ENCODE measurements at places on chromosomes 5 and 9.

DNA sequence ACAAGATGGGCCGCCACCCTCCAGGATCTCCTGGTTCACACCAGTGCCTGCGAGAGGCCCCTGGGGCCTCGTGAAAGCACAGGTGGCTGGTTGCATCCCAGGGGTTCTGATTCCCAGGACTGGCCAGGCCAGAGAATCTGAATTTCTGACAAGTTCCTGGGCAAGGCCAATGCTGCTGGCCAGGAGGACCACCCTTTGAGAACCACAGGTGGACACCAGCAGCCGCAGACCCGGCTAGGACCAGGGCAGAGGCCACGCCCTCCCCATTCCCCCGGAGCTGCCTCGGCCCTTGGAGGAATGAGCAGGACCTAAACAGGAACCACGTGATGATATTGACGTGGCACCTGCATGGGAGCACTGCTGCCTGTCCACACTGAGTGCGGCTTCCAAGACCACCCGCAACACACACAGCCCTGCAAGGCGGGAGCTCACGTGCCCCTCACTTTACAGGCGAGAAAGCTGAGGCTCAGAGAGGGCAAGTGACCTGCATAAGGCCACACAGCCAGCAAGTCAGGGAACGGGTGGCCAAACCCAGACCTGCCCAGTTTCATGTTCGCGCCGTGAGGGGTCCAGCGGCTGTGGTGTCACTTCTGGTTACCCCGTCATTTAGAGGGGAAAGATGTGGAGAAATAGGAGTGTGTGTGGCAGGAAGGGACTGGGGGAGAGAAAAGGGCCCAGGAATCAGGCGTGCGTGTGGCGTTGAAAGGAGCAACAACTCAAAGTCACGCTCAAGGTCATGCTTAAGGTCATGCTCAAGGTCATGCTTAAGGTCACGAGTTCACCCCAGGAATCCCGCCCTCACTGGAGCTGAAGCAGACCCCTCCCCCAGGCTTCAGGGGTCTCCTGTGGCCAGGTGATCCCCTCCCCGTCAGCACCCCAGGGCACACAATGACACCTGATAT is 105.9 kb upstream of the IER5L start:
- no peak for DNase-seq

DNA sequence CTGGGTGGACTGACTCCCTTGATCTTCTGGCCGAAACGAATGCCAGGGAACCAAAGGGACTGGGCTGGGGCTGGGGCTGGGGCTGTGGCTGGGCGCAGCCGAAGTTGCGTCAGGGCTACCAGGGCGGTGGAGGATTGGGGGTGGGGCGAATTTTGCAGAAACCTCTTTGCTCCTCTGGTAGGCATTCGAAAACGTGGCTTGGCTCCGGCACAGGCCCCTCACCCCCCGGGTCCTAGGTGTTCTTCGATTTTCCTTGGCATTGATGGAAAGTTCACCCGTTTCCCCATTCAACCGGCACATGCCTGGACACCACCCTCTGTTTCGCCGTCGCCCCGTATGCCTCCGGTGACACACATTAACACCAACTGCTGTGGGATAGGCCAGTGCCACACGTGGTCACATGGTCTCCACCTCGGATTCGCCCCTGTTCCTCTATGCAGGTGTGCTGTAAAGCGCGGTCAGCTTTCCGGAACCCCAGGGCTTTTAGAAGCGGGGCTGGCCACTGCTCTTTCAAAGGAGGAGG is 477.1 kb downstream of the SPATA31A7 start:
- DNase-seq, result no peak

DNA sequence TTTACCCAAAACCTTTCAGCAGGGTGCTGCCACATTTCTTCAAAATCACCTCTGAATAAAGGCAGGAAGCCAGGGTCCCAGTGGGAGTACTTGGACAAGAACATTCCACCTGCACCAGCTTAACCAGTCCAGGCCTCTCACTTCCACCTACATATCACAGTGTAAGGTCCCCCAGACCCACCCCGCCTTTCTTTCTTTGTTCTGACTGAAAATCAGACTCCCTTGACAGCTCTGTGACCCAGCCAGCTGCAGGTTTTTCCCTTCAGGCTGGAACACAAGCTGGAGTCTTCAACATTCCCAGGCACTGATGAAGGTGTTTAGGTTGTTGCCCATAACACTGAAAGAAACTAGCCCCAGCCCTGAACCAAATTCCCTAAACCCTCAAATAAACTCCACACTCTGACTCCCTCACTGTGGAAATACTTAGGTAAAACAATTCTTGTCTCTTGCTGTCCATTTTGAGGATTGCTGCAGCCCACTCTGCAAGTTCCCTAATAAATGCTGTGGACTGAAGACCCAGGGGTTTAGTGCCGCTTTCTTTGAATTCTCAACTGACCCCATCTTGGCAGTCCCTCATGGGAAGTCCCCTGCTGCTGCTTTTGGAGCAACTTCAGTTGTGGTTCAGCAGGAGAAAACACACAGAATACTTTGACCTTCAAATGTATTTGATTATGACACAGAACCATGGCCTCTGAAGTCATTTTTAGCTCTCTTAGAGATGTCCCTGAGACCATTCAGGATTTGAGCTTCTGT is 24.8 kb downstream of the P4HA2 start:
- no peak for DNase-seq

GRCh38 chr5:87733897-87734296 is 321.2 kb upstream of the CCNH start:
- DNase-seq, result no peak

GRCh38 chr9:133532937-133533668 is 1.4 kb upstream of the ADAMTSL2 start:
- DNase-seq, result peak; percentile 71

DNA sequence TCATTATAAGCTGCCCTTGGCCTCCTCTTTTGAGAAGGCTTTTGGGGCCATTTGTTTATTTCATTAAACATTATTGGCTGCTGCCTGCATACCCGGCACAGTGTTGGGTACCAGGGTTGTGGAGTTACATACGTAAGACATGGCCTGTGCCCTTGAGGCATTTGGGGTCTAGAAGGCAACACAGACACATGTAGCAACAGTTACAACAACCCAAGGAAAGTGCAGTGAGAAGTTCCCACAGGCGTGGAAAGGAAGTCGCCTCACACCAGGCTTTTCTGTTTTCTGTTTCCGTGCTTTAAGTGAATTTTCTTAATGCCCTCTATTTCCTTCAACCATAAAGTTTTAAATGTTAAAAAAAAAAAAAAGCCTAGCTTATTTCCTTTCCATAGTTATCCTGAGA is 47.4 kb downstream of the GALNT10 start:
- DNase-seq, result no peak

DNA sequence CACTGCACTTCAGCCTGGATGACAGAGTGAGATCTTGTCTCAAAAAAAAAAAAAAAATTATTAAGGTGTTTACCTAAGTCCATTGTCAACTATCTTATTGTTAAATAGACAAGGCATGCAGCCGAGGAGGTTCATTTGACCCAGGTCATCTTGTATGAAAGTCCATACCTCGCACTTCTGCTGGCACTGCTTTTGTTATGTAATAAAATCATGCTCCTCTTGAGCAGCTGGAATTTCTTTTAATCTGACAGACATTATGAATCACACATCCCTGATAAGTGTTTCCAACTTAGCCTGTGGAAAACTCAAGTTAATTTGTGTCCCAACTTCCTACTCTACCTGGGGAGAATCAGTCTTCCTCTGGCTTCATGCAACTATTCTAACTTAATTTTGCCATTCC is 315.6 kb upstream of the KLF4 start:
- no peak for DNase-seq

DNA sequence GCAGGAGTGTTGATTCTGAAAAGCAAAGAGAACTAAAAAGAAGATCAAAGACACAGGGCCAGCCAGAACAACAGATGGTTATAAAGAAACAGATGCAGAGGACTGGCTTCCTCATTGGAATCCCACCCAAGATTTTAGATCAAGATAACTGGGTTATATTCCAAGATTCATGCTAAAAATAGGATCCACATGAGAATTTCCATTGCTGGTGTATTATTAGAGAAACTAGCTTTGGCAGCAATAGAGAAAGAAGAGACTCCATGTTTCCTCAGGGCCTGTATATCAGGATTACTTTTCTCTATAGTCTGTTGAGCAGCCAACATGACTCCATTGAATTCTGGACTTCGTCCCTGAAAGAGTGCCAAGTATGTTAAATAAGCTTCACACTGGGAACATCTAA is 367.3 kb downstream of the TUSC1 start:
- no peak for DNase-seq

DNA sequence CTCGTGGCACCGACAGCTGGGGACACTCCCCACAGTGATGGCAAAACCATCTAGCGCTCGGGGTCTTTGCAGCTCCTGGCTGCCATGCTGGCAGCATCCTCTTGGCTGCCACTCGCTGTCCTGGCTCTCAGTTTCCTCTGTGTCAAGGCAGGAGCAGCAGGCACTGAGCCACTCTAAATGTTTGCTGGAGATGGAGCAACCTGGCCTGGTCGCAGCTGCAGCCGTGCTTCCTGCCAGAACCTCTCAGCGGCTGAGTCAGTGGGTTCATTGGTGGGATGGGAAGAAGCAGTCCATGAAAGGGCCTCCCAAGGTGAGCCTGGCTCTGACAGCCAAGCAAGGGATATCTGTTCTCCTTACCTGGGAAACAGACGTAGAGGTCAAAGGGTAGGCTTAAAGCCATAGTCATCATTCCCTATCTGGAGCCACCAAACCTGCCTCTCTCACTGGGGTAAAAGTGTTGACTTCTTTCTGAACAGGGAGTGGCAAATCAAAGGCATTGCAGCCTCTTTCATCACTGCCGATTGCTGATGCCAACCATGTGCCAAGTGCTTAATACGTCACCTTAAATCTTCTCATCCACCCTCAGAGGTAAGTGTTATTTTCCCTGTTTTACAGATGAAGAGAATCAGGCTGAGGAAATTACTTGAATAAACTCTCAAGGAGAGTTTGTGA is 304.8 kb upstream of the ZNF462 start:
- no peak for DNase-seq

GRCh38 chr9:111969622-111970021 is 73.0 kb downstream of the UGCG start:
- no peak for DNase-seq
